ENCODE measurements at places on chromosomes 5 and 9.

DNA sequence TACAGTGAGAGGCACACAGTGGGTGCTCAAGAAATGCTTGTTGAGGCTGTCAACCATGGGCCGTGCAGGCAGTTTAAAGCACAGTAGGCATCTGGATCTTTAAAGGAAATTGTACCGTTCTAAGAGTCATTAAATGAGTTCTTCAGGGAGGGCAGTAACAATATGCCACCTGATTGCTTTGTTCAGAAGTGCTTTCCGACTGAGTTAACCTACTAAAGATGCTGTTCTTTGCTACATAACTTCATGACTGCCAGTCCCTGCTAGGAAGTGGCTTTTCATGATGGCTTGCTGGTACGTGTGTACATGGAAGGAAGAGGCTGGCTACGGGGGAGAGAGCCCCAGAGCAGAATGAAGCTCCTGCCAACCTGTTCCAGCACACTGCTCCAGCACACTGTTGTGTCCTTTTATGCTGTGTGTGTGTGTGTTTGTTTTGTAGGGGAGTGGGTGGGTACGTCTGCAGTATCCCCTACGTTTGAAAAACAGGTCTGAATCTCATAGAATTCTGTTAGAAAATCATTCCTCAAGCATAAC is 41.9 kb upstream of the PPP2R2B start:
- no peak for DNase-seq

DNA sequence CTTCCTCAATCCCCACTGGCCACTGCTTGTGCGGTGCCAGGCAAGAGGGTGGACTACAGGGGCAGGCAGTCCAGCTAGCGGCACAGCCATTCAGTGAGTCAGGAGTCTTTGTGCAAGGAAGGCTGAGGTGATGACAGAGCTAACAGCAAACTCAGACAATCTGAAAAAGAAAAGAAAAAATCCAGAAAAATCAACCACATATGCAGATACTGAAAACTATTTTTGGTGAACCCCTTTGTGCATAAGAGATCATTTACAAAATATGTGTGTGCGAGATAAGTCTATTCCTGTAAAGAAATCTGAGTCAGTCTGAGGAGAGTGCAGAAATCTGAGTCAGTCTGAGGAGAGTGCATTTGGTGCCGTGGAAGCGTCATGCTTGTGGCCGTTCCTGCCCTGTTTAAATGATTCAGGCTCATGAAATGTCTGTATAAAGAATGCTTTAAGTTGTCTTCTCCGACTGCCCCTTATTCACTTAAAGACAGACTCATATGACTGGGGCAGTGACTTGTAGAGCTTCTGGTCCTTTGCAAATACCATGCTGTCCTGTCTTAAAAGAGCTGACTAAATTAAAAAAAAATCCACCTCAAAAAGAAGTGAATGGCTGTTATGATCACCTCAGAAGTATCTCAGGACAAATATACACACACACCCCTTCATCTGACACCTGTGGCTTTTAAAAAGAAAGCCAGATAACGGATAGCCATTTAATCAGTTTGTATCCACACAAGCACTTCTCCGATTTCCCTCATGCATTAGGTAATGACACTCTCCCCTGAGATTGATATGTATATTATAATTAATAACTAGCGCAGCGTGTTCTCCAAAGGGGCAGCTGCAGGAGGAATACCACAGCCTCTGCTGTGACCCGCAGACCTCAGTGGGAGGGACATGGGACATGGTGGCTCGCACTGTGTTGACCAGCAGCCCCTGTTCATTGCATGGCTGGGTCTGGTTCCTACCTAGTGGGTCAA is 47.3 kb downstream of the TRIO start:
- no peak for DNase-seq

GRCh38 chr9:3045153-3045552 is 201.3 kb upstream of the PUM3 start:
- DNase-seq = no peak

DNA sequence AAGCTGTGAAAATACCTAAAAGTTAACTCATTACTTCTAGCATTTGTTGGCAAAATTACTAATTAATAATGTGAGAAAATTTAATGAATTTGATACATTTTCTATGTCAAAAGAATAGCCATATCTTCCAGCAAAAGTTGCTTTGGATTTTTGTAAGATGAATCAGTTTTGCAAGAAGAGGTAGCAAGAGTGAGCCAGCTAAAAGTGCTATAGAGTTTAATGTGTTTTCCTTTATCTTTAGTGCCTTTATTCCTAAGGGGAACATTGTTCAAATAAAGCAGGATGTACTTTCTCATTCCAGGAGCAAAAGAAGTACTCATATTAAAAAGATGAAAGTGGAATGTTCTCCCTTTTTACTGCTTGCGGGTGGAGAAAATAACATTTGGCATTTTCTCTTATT is 622.2 kb downstream of the ANXA1 start:
- no peak for DNase-seq

- no peak for DNase-seq
Measured at GRCh38 chr9:127083138-127083980, 39.1 kb downstream of the ANGPTL2 start.

DNA sequence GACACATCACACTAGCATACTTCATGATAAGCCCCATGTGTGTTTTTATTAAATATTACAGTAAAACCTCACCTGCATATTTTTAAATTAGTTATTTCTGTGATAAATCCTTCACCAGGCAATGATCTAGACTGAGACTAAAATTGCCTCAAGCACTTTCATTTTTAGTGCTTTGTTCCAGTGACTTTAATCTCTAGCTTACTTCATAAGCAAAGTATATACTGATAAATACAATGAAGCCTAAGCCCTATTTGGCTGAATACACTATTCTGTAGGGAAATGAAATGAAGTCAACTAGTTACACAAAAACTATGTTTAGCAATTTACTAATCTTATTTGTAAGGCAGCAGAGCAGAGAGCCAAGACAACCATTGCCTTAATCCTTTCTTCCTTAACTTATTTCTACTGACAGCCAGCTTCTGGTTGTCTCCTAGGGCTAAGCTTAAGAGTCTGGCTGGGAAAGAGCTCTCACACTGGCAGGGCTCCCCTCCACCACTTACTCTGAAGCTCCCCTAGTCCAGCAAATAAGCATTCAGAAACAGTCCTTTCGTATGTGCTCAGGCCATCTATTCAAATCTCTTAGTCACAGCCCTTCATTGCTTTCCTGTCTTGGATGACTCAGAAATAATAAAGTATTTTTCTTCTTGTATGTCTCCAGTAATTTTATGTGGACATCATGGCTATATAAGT is 31.4 kb upstream of the MTAP start:
- DNase-seq = no peak

GRCh38 chr9:93697352-93698139 is 121.2 kb downstream of the PHF2 start:
- DNase-seq = no peak

- no peak for DNase-seq
Measured at GRCh38 chr9:90517103-90517502, 125.5 kb downstream of the DIRAS2 start.

GRCh38 chr9:28961623-28962022 is 1388.3 kb upstream of the C9orf72 start:
- DNase-seq = no peak

GRCh38 chr5:93755716-93756115 is 14.3 kb upstream of the POU5F2 start:
- no peak for DNase-seq

- no peak for DNase-seq
Measured at GRCh38 chr5:15286650-15287049, 213.3 kb upstream of the FBXL7 start.

GRCh38 chr9:15238646-15239045 is 68.4 kb downstream of the TTC39B start:
- DNase-seq = no peak

Data from caudate nucleus (tissue), 63 donors.